ENCODE measurements at places on chromosomes 13 and 19.

- DNase-seq = no peak
Observed at GRCh38 chr13:35886332-35887114, 244.7 kb downstream of the DCLK1 start.

GRCh38 chr13:27960362-27961226, 8.5 kb downstream of the CDX2 start:
- no peak for DNase-seq

GRCh38 chr13:106555631-106556328, 12.2 kb downstream of the ARGLU1 start:
- DNase-seq = no peak

- no peak for DNase-seq
Observed at GRCh38 chr19:3810708-3811355, 24.7 kb upstream of the MATK start.

GRCh38 chr13:46640843-46641242, 87.9 kb downstream of the LRCH1 start:
- DNase-seq = no peak

DNA sequence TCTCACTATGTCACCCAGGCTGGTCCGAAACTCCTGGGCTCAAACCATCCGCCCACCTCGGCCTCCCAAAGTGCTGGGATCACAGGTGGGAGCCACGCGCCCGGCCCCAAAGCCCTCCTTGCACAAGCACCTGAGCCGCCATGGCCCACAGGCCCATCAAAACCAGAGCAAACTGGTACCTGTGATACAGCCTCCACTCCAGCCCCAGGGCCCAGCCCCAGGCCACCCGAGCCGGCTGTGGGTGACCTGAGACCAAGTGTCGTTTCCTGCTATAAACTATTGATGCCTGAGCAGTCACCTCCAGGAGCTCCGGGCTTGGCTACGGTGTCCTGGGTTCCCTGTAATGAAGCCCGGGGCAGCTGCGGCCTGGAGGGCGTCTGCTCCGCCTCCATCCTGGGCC, 9.7 kb upstream of the PTBP1 start:
- no peak for DNase-seq

GRCh38 chr19:33408538-33409434, 35.3 kb downstream of the CEBPG start:
- DNase-seq = no peak

DNA sequence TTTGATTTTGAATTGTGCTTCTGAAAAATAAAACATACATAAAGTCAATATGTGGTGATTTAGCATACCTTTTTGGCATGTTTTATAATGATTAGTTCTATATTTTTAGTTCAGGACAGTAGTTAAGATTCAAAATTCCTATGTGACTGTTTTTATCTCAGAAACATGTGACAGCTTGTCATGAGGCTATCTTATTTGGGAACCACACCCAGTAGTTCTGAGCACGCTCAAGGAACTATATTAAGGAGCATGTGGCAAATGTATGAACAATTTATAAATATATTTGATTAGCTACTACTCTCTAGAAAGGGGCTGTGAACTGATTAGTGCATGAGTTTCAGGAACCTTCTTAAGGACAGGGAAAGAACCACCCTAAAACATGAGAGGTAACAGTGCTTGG, 38.8 kb downstream of the FGF9 start:
- DNase-seq = no peak

DNA sequence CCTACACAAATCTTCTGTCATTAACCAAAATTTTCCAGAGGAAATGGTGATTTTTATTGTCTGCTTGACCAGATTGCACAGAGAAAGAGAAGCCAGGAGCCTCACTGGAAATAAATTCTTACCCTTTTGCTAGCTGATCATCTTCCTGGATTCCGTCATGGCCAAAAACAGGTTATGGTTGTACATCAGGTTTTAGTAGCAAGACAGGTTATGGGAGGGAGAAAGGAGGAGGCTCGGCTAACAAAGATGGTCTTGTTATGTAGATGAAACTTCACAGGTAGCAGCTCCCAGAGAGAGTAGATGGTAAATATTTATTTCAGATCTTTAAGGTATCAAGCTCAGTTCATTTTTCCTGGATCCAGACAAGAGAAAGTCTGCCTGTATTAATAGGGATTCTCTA, 19.7 kb upstream of the CEACAM3 start:
- DNase-seq = no peak

DNA sequence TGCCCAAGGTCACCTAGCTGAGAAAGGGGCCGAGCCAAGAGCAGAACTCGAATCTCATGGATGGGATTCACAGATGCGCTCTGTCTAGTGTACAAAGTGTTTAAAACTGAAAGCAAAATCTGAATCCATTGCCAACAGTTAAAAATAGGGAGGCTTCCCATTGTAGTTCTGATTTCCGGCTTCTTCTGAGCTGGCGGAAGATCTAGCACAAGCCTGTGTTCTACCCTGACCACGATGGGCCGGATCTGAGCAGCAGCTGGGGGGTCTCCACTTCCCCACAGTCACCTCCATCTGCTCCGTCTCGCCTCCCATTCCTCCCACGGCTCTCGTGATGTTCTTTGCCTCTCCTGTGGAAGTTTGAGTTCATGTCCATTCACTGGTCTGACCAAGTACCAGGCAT, 2.4 kb downstream of the CACNG8 start:
- DNase-seq = no peak

DNA sequence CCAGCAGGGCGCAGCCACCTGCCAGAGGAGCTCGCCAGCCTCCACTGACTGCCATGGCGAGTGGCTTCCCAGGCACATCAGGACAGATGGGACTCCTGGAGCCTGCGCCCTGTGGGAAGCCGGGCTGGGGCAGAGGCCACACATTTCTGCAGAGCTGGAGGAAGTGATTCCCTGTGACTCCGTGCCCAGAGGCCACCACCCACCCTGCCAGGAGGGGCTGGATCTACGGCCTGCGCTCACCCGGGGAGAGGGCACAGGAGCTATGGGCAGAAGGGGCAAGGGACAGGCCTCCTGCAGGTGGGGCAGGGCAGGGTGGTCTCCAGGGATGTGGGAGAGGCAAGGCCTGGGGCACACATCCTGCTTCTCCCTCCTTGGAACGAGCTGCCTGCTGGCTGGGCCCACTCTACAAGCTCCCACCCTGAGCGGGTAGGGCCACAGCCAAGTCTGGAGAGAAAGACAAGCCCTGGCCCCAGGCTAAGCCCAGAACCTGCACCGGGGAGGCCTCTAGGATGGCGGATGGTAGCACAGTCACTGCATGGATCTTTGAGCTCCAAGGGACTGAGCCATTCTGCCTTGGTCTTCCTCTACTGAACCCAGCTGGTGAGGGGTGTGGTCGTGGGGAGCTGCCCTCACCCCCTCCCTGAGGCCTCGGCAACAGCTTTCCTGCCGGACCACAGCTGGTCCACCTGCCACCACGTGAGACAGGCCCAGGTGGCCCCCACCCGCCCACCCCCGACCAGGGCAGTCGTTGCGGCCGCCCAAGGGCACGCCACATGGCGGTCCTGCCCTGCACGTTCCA, 40.6 kb downstream of the CEBPG start:
- no peak for DNase-seq

DNA sequence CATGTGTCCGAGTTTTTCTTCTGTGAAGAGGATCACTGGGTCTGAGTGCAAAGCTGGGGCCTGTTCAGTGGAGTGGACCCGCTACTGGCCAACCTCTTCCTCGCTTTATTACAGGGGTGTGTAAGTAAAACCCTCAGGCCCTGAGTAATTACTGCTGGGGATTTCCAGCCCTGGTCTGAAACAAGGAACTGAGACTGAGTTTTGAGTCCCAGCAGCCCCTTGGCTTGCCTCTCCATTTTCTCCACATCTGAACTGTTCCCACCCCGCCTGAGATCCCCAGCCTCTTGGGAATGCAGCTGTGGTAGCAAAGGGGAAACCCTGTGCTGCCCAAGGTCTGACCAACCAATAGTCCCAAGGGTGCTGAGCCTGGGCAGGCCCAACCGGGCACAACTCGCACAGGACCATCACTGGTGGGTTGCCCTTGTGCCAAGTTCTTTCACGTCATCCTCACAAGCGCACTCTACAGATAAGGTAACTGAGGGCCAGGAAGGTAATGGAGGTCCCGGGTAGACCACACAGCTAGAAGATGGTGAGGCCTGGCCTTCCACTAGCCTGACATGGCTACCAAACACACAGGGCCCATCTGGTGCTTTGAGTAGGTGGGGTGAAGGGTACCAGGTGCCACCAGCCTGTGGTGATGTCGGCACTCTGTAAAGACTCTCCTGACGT, 13.7 kb upstream of the SLC35E1 start:
- DNase-seq = no peak

- DNase-seq = no peak
Observed at GRCh38 chr19:45069056-45069455, 7.2 kb downstream of the ZNF296 start.

GRCh38 chr13:93700115-93700514, 473.5 kb downstream of the GPC6 start:
- DNase-seq = no peak

- DNase-seq = no peak
Observed at GRCh38 chr13:27311518-27312210, 41.0 kb downstream of the RASL11A start.

DNA sequence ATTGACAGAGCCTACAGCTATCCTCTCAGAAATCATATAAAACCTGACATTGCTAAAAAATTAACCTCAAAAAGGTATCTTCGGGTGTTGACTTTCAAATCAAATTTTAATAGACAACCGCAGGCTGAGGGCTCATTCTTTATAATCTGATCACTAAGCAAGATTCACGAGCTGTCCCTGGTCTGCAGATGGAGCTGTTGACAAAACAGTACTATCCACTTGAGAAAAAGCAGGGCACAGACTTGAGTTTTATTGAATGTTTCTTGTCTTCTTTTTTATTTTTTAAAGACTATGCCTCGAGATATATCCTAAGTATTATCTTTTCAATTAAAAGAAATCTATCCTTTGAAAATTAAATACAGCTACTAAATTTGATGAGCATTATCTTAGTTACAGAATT, 540.5 kb downstream of the PCDH9 start:
- DNase-seq = no peak

DNA sequence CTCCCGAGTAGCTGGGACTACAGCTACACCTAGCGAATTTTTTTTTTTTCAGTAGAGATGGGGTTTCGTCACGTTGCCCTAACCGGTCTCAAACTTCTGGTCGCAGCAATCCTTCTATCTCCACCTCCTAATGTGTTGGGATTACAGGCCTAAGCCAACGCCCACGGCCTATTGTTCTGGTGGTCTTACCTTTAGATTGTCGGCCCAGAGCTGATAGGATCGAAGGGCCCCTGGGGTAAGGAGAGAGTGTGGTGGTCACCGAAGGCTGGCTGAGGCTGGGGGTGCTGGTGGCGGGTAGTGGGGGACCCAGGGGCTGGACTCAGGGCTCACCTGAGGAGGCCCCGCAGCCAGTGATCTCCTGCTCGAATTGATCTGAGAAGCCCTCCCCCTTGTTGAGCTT, 7.0 kb downstream of the CRB3 start:
- DNase-seq = no peak

DNA sequence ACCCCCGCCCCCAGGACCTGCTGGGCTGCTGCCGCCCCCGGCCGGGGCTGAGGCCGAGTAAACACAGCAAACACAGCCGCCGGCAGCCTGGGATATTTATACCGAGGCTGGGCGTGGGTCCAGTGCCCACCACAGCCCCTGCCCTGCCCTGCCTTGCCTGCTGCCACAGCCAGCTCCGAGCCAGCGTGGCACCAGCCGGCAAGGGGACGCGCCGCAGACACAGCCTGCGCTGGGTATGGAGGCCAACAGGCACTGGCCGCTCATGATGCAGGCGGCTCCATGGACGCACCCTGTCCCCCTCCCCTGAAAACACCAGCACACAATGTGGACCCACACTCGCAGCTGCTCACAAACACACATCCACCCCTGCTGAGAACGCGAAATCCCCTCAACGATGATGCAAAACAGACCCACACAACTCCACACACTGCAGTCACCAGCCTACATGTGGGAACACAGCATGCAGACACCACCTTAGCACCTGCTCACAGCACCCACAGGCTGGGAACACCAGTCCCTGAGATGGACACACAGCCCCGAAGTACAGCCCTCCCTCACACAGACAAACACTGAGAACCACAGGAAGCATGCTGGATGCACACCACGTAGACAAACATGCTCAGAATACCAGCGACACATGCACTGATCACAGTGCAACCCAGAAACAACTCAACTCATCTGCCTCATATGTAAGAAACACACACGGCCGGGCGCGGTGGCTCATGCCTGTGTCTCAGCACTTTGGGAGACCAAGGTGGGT, 16.2 kb downstream of the CCDC97 start:
- no peak for DNase-seq

- DNase-seq = no peak
Observed at GRCh38 chr13:59587971-59588716, 575.6 kb downstream of the DIAPH3 start.

DNA sequence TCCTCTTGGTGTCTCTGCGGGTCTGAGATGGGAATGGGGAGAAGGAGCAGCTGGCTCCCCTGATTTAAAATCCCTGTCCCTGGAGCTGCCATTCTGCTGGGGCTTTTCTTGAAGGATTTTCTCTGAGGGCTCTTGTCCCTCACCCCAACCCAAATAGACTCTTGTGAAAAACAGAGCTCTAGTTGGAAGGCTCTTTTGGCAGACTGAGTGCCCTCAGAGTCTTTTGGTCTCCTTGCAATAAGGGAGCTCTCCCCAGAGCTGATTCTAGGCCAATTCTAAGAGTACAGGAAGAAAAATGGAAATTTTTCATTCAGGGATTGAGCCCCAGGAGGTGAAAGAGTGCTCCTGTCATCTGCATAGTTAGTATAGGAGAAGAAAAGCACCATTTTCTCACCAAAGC, 238.3 kb downstream of the COG6 start:
- DNase-seq = no peak

DNA sequence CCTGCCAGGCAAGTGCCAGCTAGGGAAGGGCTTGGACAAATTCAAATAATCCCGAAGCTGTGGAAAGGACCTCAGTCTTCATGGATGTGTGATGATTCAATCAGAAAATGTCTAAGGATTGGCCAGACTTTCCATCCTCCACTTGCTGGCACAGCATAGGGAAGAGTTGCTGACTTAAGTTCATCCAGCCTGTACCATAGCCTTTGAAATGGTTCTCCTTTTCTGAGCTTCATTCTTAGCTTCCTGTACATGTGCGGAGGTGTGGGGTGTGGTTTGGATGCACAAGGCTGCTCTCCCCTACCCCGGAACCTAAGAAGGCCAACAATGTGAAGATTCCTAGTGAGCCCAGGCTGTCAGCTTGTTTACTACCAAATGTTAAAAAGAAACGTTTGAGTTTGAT, 959 bp upstream of the IGFL3 start:
- no peak for DNase-seq
